ENCODE measurements at places on chromosomes 5 and 9.
A peak's percentile ranks its signal among the peaks of the same experiment; 100 is the strongest.

- DNase-seq: peak; percentile 1
These were observed 66.3 kb downstream of the MAT2B start for GRCh38 chr5:163571744-163572143.

- DNase-seq: peak; percentile 78
These were observed 572 bp downstream of the NR4A3 start for GRCh38 chr9:99822109-99822805.

DNA sequence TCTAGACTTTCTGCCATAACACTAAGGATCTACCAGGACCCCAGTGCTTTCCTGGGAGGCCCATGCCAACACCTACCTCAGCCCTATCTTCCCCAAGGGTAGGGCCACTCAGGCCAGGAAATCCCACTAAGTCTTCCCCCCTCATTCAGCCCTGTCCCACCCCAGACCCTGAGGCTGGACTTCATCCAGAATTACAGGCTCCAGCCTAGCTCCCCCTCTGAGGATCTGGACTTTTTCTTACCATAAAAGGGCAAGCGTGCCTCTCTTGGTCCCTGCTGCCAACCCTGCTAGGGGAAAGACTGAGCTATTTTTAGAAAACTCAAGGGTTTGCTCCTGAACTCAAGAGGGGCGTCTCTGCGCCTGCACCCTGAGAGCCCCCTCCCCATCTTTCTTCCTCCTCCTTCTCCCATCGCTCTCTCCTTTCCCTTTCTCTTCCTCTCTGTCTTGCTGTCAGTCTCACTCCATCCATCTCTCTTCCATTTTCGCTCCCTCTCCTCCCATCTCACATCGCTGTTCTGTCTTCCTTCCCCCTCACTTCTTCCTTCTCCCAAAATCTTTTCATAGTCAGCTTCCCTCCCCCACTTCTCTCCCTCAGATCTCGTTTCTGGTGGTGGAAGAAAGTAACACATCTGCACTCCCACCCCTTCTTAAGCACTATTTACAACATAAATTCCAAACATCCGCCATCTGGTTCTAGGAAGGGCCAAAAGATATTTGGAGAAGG is 38.1 kb upstream of the IL17B start:
- DNase-seq: no peak

GRCh38 chr5:79357398-79357797 is 121.5 kb downstream of the JMY start:
- no peak for DNase-seq

DNA sequence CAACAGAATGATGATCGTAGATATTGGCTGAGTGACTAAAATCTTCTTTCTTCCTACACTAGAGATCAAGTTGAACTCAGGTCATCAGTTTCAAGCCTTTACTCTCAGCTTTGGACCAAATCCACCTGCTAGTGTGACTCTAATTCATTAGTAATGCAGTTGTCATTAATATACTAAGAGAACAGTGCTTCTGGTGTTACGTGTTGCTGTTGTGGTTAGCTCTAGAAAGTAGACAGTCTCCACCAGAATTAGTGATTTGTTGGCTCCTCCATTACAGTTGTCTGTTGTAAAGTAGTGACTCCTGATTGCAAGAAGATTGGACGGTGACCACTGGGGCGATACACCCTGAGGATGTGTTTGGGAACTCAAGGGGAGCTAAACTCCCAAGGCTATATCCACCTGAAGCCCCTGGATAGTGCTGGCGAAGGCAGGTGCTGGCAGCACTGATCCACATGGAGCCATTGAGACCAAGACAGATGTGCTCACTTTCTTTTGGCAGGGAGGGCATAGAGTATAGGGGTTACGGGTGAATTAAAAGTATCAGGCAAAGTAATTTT is 3.1 kb downstream of the CAMK4 start:
- DNase-seq: no peak

GRCh38 chr5:178360222-178360925 is 127.8 kb upstream of the PHYKPL start:
- no peak for DNase-seq

GRCh38 chr9:136345281-136346156 is 18.0 kb downstream of the DNLZ start:
- DNase-seq: no peak

DNA sequence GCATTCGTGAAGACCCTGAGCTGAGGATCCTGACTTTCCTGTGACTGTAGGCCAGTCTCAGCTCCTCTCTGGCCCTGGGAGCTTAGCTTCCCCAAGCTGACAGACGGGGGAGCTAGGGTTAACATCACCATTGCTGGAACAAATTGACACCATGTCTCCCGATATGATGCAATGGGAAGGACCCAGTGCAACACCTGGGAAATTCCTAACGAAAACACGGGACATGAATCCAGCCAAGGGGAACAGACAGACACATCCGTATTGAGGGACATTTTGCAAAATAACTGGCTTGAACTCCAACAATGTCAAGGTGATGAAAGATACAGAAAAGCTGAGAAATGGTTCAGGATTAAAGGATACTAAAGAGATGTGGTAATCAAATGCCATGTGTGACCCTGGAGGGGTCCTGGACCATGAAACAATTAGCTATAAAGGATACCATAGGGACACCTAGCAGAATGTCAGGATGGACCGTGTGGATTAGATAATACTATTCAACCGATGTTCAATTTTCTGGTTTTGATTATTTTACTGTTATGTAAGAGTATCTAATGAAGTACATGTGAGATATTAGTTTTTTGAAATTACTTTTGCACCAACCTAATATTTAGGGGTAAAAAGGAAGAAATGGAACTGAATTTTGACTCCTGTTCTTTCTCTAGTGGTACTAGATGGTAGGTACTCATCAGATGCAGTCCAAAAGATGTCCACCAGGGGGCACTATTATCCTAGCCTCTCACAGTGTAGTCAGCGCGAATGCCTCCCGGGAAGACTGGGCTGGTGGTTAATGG is 52.7 kb downstream of the NDST1 start:
- DNase-seq: peak; percentile 66

GRCh38 chr5:171999877-172000276 is 6.6 kb downstream of the FBXW11 start:
- DNase-seq: no peak

- DNase-seq: no peak
These were observed 3.5 kb upstream of the ZNF366 start for GRCh38 chr5:72510610-72511181.

GRCh38 chr9:124489222-124489621 is 18.0 kb downstream of the NR5A1 start:
- no peak for DNase-seq

- no peak for DNase-seq
These were observed 47.9 kb downstream of the MAMDC2 start for GRCh38 chr9:70091572-70091971.

DNA sequence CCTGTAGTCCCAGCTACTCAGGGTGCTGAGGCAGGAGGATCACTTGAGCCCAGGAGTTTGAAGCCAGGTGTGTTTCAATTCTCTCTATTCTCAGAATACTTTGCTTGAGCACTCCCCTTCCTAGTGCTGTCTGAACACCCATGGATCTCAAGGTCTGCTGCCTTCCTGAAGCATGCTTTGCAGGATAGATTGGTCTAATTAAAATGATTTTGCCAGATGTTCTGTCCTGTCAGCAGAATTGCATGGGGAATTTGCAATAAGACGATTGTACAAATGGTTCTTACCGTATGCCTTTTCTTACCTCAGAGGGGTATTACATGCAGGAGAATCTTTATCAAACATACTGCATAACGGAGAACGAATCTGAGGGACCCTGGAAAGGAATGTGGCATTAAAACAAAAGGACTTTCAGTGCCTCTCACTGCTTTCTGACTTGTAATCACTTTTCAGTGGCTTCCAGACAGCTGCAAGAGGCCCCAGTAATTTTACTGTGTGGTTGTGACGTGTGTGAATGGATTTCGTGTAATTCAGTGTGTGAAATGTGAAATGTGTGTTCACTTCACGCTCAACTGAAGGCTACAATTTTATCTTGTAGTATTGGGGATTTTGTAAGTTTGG is 587.2 kb upstream of the SEMA6A start:
- no peak for DNase-seq

- DNase-seq: no peak
These were observed 8.4 kb upstream of the SLC9A3 start for GRCh38 chr5:532521-533242.

GRCh38 chr5:168426007-168426863 is 60.0 kb upstream of the RARS1 start:
- DNase-seq: peak; percentile 31

DNA sequence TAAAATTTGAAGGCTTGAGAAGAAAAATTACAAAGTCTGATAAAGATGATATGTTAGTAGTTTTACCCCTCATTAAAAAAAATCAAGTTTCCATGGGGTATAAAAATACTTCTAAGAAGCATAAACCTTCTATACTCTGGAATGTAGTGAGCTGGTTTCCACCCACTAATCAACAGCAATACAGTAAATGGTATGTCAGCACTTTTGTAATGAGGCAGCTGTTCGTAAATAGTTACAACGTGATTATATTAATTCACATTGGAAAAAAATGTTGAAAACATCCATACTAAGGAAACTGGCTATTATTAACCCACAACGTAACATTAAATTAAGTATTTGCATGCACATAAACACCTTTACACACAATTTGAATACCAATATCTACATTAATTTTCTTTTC is 283.1 kb upstream of the FAM174A start:
- DNase-seq: no peak

DNA sequence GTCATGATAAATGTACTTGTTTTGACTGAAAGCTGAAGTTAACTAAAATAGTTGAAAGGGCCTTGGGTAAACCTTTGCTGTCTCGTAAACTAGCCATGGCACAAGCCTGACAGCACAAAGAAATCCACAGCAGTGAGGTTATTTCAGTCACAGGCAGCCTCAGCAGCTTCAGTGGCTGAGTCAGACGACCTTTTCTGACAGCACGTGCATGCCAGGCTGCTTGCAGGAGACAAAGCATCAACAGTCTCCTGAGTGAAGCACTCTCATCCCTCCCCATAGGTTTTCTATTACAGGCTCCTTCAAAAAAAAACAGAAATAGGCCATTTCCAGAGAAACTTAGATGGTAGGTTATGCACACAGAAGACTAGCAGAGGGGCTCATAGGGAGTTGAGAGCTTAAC is 34.6 kb downstream of the OXCT1 start:
- DNase-seq: peak; percentile 5

- DNase-seq: peak; percentile 31
These were observed 798 bp downstream of the PITX1 start for GRCh38 chr5:135032999-135033861.

DNA sequence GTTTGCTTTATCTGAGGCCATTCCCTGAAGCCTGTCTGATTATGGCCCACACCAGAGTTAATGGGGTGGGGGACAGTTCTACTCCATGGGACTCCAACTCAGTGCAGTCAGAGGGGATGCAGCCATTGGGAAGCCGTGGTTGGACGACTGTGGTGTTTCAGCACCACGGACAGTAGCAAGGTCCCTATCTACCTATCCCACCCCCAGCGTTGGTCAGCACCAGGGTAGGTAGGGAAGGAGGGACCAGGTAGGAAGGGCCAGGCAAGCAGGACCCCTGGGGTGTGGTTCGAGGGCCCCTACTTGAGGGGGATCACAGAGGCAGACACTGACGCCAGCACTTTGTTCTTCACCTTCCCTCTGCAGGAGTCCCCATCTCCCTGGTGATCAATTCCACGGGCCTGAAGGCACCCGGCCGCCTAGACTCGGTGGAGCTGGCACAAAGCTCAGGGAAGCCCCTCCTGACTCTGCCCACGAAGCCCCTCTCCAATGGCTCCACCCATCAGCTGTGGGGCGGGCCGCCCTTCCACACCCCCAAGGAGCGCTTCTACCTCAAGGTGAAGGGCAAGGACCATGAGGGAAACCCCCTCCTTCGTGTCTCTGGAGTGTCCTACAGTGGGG is 33.2 kb downstream of the HMCN2 start:
- DNase-seq: no peak

GRCh38 chr5:91954136-91954535 is 571.0 kb upstream of the ARRDC3 start:
- DNase-seq: no peak

- DNase-seq: no peak
These were observed 2.1 kb upstream of the SCAI start for GRCh38 chr9:125145425-125145824.

- DNase-seq: no peak
These were observed 524.8 kb downstream of the PRR16 start for GRCh38 chr5:120988941-120989340.

All from NCI-H2171 treated with DMSO at 0.1 percent for 48 hours (cell line).